Brain (organoid and tissue), 16 donors: ENCODE measurements at places on chromosomes 1 and 21. TPM values are rescaled to one million over a fixed set of nuclear protein-coding genes. Genes with fewer than 3 reads are reported as not detected.

- DNase-seq = no peak
These were observed 54.5 kb downstream of the TM2D1 start for GRCh38 chr1:61670445-61670844.

DNA sequence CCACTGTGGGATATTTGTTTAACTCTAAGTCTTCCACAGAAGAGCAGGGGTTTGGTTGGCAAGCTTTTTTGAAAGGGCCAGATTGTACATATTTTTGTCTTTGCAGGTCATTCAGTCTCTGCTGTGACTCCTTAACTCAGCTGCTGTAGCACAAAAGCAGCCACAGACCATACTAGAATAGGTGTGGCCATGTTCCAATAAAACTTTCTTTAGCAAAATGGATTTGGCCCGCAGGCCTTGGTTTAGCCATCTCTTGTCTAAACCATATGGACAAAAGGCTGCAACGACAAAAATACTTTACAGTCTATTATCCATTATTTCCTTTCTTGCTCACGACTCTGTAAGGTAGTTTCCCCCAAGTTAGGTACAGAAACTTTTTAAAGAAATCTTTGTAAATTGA lies 60.5 kb downstream of the ESRRG start:
- no peak for DNase-seq

GRCh38 chr1:160637821-160638539 lies 8.9 kb downstream of the SLAMF1 start:
- DNase-seq = no peak

PPIAL4G gene
- polyA plus RNA-seq = not detected

CRABP2 gene
- 10.5 TPM for polyA plus RNA-seq

HSF2BP gene
- 1.8 TPM for polyA plus RNA-seq

FASLG gene
- not detected for polyA plus RNA-seq
